ENCODE measurements at places on chromosomes 13 and 19. TPM values are rescaled to one million over a fixed set of nuclear protein-coding genes. Genes with fewer than 3 reads are reported as not detected.

Gene REX1BD
- 83.7 TPM for total RNA-seq

Gene SULT2A1
- total RNA-seq, result not detected

DNA sequence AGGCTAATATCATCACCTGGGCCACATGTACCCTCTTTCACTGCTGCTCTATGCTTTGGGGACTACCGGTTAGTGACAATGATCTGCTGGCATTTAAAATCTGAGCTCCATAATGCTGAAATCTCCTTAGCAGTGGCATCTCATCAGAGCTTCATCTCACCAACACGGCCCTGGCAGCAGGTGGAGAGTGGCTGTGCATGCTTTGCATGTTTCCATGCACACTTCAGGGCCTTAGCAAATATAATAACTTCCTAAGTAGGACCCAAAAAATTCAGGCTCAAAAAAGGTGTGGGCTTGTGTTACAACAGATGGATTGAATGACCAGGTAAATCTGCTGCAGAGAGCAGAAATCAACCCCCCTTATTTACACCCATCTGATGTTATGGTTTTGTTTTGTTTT lies 55.2 kb downstream of the ALOX5AP start:
- DNase-seq, result no peak

GRCh38 chr13:78786459-78786858 lies 127.5 kb upstream of the OBI1 start:
- DNase-seq, result no peak

Gene KLK2
- 1.8 TPM for total RNA-seq

DNA sequence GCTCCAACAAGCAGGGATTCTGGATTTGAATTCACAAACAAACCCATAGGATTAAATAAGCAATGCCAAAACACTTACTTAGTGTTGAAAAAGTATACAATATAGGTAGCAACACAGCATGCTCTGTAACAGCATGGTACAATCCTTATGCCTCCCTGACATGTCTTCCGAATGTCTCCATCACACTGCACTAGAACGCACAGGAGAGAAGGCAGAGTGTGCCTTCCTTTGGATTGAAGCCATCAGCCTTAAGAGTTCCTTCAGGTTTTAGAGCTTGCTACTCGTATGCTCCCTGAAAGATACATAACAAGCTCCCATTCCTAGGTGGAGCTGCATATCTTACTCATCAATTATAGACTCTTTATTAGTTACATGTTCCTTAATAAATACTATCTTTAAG lies 1573.9 kb upstream of the PRR20A start:
- no peak for DNase-seq

Gene CHST8
- total RNA-seq, result not detected

Gene ACER1
- total RNA-seq, result not detected

- DNase-seq, result no peak
These were observed 9.4 kb downstream of the LTBP4 start for GRCh38 chr19:40610396-40611064.

Gene CBY2
- not detected for total RNA-seq

Gene KLF2
- total RNA-seq, result 87.6 TPM

GRCh38 chr13:76349700-76350099 lies 536.5 kb downstream of the KCTD12 start:
- DNase-seq, result no peak

GRCh38 chr19:19334989-19335344 lies 14.3 kb downstream of the MAU2 start:
- no peak for DNase-seq

DNA sequence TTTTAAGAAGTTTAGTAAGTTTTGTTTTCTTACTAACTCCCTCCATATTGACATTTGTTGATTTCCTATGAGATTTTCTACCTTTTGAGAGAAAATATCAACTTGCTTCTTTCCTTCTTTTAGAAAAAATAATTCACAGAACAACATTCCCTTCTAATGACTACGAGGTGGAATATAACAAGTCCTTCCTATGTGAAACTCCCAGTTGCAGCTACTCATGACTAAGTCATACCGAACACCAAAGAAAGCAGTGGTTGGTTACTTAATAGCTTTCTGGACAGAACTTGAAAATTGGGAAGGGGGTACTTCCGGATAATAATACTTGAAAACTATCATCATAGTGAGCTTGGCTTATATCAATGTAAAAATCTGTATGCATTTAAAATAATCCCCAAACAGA lies 144.8 kb downstream of the DACH1 start:
- no peak for DNase-seq

All from activated B cell treated with CpG ODN at 0.5 μM for 24 hours (primary cell).